ENCODE measurements at places on chromosomes 2 and 18.

DNA sequence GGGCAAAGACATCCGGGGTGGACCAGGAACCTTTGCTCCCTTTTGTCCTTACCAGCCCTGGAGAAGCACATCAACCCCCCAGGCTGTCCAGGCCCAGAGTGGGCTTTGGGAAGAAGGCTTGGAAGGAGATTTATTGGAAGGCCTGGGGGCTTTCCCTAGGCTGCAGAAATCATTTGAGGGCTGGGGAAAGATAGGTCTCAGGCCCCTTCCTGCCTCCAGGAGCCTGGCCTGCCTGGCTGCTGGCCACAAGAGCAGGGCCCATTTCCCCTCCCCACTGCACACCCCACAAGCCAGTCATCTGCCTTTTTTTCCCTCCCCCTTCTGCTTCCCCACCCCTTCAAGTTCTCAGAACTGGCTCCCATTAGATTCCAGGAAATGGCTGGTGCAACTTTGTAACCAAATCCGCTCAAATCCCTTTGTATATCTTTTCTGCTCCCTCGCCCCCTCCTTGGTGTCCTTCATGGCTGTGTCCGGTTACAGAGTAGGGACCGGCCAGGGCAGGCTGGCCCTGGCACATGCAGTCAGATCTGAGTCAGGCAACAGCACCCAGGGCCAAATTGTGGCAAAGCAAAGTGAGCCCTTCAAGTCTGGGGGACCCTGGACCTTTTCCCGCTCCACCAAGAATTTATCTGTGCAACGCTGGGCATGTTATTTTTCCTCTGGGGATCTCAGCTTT is 20.8 kb upstream of the TNP1 start:
- DNase-seq: no peak

DNA sequence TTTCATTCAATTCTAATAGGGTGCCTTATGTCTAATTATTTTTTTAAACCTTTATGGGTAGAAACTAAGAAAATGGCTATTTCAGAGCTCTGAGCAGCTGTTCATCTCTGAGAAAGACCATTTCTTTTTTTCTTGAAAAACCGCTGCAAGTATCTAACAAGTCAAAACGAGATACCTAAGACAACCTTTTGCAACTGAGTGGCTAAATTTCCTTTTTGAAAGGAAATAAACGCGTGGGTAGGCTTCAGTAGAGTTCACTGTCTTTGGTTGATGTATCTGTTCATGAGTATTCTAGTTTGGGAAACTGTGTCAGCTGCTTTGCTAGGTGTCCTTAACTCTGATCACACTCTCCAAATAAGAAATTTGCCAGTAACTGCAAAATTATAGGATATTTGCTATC is 104.3 kb upstream of the LINC00305 start:
- DNase-seq: no peak

DNA sequence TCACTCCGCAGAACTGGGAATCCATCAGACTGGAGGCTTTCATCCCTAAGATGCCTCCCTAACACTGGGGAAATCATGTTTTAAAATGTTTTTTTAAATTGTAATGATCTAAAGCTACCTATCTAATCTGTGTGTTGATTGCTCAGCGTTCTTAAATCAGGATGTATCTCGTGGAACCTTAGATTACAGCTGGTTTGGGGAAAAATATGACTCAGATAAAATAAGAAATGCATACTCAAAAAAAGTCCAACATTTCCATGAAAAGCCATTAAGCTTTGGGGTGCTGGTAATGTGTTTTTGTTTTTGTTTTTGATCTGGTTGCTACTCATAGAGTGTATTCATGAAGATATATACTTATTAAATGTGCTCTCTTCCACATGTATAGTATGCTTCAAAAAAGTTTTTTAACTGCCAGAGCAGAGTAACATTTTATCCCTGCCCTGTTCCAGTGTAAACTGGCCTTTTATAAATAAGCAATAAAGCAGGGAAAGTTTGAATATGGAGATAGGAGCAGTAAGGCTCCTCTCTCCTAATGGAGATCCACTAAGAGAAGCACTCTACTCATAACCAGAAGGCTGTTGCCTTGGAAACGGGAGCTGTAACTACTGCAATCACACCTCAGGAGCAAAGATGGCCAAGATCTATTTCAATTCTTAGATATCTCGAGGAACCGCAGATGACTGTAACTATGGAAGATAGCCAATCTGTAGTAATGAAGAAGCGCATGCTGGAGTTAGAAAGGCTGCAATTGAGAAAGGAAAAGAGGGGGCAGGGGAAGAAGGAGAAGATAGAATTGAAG is 41.6 kb downstream of the ANKRD44 start:
- peak; percentile 68 for DNase-seq

- DNase-seq: no peak
These were observed 102.0 kb downstream of the PLA2R1 start for GRCh38 chr2:159960414-159960813.

- no peak for DNase-seq
These were observed 59.6 kb downstream of the HPCAL1 start for GRCh38 chr2:10362096-10362897.

GRCh38 chr18:67483952-67484351 is 32.6 kb downstream of the DSEL start:
- DNase-seq: no peak

DNA sequence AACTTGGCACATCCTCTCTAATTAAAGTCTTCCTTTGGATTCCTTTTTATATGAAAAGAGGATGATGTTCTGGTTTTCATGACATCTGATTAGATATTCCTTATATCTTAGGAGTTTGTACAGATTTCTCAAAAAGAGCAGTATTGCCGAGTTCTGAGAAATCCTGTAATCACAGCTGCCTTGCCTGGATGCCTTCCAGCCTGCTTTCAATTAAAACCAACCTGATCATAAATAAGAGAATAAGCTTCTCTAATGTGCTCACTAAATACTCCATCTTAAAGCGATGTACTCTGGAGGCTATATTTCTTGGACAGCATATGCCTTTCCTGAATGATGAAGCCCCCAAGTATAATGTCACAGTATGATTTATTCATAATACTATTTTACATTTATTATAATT is 1203.8 kb upstream of the PIK3C3 start:
- no peak for DNase-seq

- no peak for DNase-seq
These were observed 12.7 kb downstream of the ABI2 start for GRCh38 chr2:203340791-203341487.

DNA sequence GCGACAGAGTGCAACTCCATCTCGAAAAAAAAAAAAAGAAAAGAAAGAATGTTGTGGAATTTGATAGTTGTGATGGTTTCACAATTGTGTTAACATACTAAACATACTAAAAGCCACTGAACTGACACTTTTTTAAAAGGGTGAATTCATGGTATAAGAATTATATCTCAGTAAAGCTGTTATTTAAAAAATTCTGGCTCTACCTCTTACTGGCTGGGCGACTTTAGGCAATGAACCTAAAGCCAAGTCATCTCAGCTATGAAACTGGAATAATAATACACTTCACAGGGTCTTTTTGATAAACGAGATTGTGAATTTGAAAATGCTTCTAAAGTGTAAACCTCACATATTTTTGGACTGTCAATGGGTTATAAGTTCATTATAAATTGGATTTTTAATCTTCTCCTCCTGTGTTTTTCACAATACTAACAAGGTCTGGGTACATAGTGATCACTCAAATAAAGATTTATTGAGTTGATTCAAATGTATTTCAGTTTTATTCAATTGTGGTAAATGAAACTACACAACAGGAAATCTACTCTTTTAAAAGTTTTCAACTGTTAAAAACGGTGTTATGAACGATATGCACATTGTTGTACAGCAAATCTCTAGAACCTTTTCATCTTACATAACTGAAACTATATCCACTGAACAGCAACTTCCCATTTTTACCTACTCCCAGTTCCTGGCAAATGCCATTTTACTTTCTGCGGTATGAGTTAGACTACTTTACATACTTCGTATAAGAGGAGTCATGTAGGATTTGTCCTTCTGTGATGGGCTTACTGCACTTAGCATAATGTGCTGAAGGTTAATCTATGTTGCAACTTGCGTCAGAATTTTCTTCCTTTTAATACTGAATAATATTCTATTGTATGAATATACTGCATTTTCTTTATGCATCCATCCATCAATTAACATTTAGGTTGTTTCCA is 43.0 kb upstream of the GTF2A1L start:
- DNase-seq: no peak

GRCh38 chr18:79784965-79785770 is 12.6 kb upstream of the KCNG2 start:
- DNase-seq: no peak

- DNase-seq: peak; percentile 71
These were observed 378.5 kb upstream of the ID2 start for GRCh38 chr2:8303322-8303832.

GRCh38 chr2:178200331-178200730 is 6.0 kb downstream of the OSBPL6 start:
- DNase-seq: no peak

- no peak for DNase-seq
These were observed 421 bp upstream of the CNTNAP5 start for GRCh38 chr2:124024561-124025170.

DNA sequence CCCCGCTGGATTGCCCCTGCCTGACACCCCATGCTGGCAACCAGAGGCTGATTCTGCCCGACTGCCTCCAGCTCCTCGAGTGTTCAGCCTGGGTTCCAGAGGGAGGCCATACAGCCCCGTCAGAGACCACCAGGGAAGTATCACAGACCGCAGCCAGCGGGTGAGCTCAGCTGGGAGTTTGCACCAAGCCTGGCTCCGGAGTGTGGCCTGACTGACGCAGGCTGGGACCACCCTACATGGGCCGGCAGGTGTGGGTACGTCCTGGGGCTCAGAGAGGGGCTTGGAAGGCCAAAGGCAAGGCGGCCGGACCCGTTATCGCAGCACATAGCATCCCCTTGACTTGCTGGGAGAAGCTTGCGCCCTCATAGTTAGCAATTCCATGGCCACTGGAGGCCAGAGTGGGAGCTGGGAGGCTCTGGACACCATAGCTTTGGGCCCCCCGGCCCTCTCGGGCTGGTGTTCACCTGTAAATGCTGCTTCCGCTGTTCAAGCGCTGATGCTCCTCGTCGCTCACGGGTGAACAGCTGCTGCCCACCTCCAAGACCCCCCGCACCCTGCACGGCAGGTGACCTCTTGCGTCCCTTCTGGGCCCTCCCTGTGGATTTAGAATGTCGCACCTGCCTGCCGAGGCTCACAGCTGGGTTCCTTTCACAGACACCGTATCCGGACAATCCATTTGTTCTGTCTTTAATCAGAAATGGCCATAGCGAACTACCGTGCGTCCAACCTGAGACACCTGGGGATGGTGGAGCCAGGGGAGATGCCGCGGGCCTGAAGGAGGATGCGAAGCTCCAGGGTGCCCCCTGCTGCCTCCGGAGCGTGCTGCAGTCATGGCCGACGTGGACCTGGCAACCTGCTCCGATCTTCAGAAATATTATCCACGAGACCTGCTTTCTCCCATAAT is 31.2 kb upstream of the SLC66A3 start:
- peak; percentile 47 for DNase-seq

DNA sequence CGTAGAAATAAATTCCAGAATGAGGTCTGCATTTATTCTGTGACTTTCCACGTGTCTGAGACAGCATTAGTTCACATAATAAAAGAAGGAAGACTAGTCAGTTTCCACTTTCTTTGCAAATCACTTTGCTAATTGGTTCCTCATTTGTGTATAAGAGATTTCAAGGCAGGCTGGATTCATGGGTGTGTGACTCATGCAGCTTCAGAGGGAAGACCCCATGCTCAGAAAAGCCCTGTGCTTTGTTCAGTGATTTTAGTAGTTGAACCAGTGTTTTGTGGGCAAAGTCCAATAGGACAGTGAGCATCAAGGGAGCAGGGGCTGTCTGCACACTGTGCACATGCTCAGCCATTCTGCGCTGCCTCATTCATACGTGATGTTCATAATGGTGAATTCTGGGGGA is 297.8 kb downstream of the DLGAP1 start:
- no peak for DNase-seq

DNA sequence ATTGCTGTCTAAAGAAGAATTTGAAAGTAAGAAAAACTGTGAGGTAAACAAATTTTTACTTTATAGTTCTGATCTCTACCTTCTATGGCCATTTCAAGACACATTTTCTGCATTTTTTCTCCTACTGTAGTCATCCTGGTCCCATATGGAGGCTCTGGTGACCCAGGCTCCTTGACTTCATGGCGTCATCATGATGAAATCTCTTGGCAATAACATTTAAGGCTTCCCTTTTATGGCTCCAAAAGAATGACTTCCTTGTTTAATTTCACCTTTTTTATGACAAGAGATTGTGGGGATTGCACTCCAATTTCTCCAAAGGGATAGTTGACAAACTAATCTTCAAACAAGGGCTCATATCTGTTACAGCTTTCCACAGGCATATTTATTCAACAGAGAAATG is 143.0 kb upstream of the SCN7A start:
- no peak for DNase-seq

GRCh38 chr2:217932803-217933616 is 69.8 kb downstream of the TNS1 start:
- DNase-seq: no peak

DNA sequence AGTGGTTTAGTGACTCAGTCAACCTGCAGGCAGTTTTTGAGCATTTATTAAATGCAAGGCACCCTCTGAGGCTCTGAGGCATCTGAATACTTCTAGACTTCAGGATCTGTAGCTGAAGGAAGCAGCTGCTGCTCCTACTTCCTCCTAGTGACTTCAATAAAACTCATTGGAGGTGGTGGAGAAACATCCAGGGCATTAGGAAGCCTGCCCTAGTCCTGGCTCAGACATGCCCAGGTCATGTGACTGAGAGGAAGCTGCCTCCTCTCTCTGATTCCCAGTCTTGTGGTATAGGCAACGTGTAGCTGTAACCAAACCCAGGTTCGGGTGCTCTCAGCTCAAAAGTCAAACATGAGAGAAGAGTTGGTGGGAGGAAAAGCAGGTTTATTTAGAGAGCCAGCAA is 287.2 kb upstream of the GYPC start:
- no peak for DNase-seq

- DNase-seq: no peak
These were observed 276.4 kb downstream of the ALK start for GRCh38 chr2:29644949-29645348.

- no peak for DNase-seq
These were observed 61.7 kb downstream of the ASB1 start for GRCh38 chr2:238488347-238488826.

- DNase-seq: no peak
These were observed 149.1 kb downstream of the GREB1L start for GRCh38 chr18:21391074-21391673.

- DNase-seq: no peak
These were observed 102.9 kb downstream of the KLHL29 start for GRCh38 chr2:23487735-23488492.

GRCh38 chr18:8724452-8724851 is 19.1 kb downstream of the MTCL1 start:
- no peak for DNase-seq

Measured in CD4-positive, alpha-beta T cell treated with Interleukin-15 for 4 hours (primary cell).